ENCODE measurements at places on chromosomes 1 and 21. TPM values are rescaled to one million over a fixed set of nuclear protein-coding genes. Genes with fewer than 3 reads are reported as not detected.

The FBXO2 gene
- total RNA-seq = 0.51 TPM

The TOMM40L gene
- total RNA-seq = 6.2 TPM

The SPRR3 gene
- total RNA-seq = not detected

The NUDC gene
- 142 TPM for total RNA-seq

The GUCA2A gene
- total RNA-seq = not detected

The RPL5 gene
- 1,899 TPM for total RNA-seq

The LRIF1 gene
- total RNA-seq = 11.1 TPM

The MEX3A gene
- 19.0 TPM for total RNA-seq

The ATP13A2 gene
- 87.8 TPM for total RNA-seq

The ACOT11 gene
- total RNA-seq = 1.3 TPM

The VSIG8 gene
- not detected for total RNA-seq

The RGSL1 gene
- not detected for total RNA-seq

The IL12RB2 gene
- 1.3 TPM for total RNA-seq
